Ureter (tissue), 1 donor: ENCODE measurements at places on chromosomes 2 and 18. TPM values are rescaled to one million over a fixed set of nuclear protein-coding genes. Genes with fewer than 3 reads are reported as not detected.

VWA3B gene
- 1.7 TPM for total RNA-seq

SAG gene
- total RNA-seq, result not detected

CD226 gene
- total RNA-seq, result 2.4 TPM

HNRNPA3 gene
- total RNA-seq, result 251 TPM

GRCh38 chr2:159894145-159894838 lies 96.3 kb upstream of the CD302 start:
- no peak for DNase-seq

GRCh38 chr18:29430416-29430815 lies 1253.5 kb upstream of the CDH2 start:
- no peak for DNase-seq

DNA sequence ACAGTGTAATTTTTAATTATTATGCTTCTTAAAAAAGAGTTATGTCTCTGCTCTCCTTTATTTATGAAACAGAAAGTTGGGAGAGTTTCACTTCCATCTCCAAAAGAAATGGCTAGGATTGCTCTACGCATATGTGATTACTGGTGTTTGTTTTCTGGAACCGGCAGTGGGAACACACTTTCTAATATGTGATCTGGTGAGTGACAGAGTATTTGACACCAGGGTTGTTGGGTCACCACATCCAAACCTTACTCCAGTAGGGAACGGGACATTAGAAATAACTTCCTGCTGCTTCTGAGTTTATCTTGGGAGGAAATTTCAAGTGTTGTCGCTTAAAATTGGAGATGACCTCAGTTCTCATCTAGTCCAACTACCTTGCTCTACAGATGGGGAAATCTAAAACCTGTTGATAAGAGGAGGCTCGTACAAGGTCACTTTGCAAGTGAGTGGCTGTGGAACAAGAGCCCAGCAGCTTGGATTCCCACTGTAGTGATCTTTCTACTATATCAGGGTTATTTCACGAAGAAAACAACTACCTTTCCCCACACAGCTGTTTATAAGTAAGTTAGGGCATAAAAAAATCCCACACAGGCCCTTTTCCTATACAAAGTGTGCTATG lies 108.5 kb downstream of the TTC32 start:
- DNase-seq, result no peak

- DNase-seq, result no peak
These were observed 84.3 kb downstream of the ASB1 start for GRCh38 chr2:238510911-238511613.

- no peak for DNase-seq
These were observed 45.3 kb downstream of the ZC3H15 start for GRCh38 chr2:186531257-186531775.

- DNase-seq, result no peak
These were observed 48.9 kb downstream of the CDC42EP3 start for GRCh38 chr2:37622450-37623100.

DNA sequence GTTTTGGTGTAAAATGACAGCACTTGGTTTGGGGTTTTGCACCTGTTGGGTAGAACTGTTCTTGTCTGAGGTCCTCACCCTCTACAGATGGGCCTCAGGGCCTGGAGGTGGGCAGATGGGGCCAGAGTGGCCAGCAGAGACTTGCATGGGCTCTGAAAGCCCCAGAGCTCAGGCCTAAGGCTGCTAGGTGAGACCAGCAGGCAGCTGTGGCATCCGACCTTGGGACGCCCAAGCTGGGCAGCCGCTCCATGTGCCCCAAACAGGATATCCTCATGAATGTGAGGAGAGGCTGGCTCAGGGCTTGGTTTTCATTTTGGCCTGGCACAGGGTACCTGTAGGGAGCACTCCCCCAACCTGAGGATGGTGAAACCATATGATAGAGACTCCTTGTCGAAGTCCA lies 38.3 kb downstream of the GBX2 start:
- DNase-seq, result no peak

IKZF2 gene
- 118 TPM for total RNA-seq

- DNase-seq, result no peak
These were observed 58.8 kb downstream of the ST6GAL2 start for GRCh38 chr2:106827158-106827557.

- no peak for DNase-seq
These were observed 10.4 kb downstream of the FOXI3 start for GRCh38 chr2:88442061-88442460.

DNA sequence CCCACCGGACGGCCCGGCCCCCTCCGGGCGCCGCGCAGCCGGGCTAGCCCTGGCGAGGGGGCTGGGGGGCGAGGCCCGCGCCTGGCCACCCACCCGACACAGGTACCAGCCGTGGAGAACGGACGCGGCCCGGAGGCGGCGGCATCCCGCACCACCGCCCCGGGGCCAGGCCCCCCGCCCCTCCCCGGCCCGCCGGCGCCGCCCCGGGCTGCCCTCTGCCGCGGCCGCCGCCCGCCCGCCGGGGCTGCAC lies 405 bp downstream of the SOS1 start:
- no peak for DNase-seq

- no peak for DNase-seq
These were observed 26.8 kb upstream of the LDLRAD4 start for GRCh38 chr18:13191779-13192178.

SLC19A3 gene
- 1.9 TPM for total RNA-seq

CFAP53 gene
- total RNA-seq, result 0.81 TPM

PDE11A gene
- total RNA-seq, result 2.2 TPM

ICA1L gene
- total RNA-seq, result 35.9 TPM

- DNase-seq, result no peak
These were observed 16.3 kb upstream of the KCNG2 start for GRCh38 chr18:79781331-79781941.

DNA sequence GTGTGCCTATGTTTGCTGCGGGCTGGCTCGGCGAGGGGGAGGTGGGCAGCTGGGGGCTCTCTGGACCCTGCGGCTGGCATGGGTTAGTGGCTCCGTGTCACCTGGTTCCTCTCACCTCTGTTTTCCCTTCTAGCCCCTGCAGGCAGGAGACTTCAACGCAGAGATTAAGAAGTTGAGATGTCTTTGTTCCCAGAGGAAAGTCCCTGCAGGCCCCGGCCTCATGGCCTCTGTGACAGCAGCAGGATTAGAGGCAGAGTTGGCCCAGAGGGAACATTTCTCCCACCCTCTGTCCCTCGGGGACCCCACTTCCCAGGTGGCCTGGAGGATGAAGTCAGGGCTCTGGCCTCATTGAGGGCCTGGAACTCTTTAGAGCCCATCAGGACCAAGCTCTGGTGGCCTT lies 56.5 kb downstream of the HPCAL1 start:
- DNase-seq, result no peak

DNA sequence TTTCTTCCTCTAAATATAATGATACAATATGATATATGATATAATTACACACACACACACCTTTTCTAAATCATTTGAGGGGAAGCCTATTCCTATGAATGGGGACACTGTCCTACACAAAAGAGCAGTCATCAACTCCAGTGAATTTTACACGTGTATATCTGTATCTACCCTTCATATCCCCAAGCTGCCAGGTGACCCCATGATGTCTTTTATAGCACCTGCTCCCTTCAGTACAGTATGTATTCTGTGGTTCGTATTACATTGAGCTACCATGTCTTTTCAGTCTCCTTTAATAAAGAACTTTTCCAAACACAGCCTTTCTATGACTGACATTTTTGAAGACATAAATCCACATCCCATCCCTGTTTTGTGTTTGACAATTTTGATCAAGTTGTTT lies 19.0 kb downstream of the TBC1D8 start:
- DNase-seq, result no peak

GRCh38 chr2:162092658-162093556 lies 18.9 kb upstream of the DPP4 start:
- DNase-seq, result no peak

GPD2 gene
- total RNA-seq, result 58.2 TPM

EDAR gene
- 0.96 TPM for total RNA-seq

- no peak for DNase-seq
These were observed 287.0 kb downstream of the TCF4 start for GRCh38 chr18:55300936-55301531.

ZNF385B gene
- total RNA-seq, result 0.83 TPM

GRCh38 chr2:216235896-216236295 lies 126.7 kb downstream of the XRCC5 start:
- no peak for DNase-seq

GRCh38 chr2:190843890-190844699 lies 36.5 kb upstream of the GLS start:
- DNase-seq, result no peak

DNA sequence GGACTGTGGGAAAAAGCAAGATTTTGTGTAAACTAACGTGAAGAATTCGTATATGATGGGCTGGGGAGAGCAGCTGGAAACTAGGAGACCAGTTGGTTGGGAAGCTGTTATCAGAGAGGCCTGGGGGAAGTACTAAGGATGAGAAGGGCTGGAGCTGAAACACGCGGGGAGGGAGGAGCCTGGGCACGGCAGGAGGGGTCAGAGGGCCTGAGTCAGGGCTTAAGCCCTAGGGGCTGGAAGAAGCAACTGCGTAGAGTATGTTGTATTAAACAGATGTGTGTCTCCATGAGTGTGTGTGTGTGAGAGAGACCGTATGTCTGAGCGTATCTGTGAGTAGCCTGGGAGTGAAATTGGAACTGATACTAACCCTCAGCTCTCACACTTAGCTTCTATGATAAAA lies 8.4 kb downstream of the POMC start:
- DNase-seq, result no peak

ZSCAN30 gene
- total RNA-seq, result 23.5 TPM

ERICH2 gene
- 1.4 TPM for total RNA-seq

CPO gene
- total RNA-seq, result not detected

GRCh38 chr18:10752382-10752781 lies 226.6 kb downstream of the NAPG start:
- no peak for DNase-seq

DNA sequence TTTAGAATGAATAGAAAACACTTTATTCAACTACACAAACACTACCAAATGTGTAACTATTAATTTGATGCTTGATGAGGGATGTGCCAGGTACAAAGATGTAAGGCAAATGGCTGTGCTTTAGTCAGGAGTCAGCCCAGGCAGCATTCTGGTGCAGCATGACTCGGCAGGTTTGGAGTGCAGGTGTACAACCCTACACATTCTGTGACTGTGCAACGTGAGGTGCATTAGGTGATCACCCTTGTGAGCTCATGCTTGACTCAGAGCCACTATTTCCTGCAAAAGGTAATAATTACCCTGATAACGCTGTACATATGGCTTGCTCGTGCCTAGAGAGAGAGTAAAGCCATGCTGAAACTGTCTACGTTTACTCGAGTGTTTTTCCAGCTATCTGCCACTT lies 288.7 kb upstream of the DSEL start:
- no peak for DNase-seq

SERPINB3 gene
- not detected for total RNA-seq

POTEC gene
- total RNA-seq, result not detected

SRD5A2 gene
- total RNA-seq, result 0.65 TPM

GRCh38 chr18:2716394-2717326 lies 61.1 kb downstream of the SMCHD1 start:
- DNase-seq, result no peak

DNA sequence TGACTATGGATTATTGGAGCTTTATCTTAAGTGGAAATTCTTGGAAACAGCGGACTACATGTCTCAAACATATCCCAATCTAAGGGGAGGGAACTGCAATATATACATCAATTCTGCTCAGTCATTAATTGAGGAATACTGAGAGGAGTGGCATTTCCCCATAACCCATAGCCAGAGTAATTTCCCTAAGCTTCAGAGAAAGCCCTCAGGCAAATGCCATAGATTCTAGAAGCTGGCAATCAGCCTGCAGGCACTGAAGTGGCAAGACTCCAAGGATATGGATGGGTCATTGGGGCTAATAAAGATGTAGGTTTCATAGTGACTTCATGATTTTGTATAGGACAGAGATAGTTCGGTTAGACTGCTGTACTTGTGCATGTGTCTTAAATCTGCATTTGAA lies 1960.5 kb upstream of the PIK3C3 start:
- DNase-seq, result no peak

DNA sequence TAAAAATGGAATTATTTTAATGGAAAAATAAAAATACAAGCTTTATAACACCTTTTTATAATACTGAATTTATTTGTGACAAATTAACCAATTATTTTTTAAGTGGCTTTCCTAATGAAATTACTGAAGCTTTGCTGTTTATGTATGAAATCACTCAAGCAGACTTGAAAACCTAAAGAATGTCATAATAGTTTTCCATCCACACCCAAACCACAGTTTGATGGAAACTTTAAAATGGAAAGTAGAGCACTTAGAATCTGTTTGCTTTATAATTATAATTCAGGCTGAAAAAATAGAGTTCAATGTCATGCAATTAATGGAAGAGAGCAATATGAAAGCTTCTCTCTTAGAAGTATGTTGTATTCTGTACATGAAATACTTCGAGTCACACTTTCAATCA lies 31.6 kb upstream of the WDR75 start:
- no peak for DNase-seq

- no peak for DNase-seq
These were observed 11.9 kb upstream of the RPL37A start for GRCh38 chr2:216486708-216487107.

- DNase-seq, result no peak
These were observed 116.4 kb downstream of the COL6A3 start for GRCh38 chr2:237297421-237298150.

DNA sequence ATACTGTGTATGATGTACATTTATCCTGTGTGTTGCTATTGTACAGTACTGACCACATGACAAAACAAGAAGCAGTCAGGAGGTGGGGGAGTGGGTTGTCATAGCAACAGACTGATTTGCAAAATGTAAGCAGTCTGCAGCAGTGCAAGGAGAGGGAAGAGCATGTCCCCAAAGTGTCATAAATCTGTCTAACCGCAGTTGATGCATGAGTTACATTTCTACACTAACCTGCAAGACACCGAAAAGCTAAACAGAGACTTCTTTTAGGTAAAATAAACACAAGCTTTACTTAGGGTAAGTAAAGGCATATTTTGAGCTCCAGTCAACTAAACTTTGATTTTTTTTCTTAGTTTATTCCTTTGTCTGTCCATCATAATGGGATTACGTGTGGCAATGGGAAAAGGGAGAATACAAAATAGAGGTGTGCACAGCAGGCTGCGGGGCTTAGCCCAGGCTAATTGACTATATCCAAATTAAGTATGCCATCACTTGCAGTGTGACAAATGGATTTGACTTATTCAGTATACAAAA lies 134.5 kb downstream of the MEIS1 start:
- no peak for DNase-seq

PLA2R1 gene
- 19.0 TPM for total RNA-seq

DNA sequence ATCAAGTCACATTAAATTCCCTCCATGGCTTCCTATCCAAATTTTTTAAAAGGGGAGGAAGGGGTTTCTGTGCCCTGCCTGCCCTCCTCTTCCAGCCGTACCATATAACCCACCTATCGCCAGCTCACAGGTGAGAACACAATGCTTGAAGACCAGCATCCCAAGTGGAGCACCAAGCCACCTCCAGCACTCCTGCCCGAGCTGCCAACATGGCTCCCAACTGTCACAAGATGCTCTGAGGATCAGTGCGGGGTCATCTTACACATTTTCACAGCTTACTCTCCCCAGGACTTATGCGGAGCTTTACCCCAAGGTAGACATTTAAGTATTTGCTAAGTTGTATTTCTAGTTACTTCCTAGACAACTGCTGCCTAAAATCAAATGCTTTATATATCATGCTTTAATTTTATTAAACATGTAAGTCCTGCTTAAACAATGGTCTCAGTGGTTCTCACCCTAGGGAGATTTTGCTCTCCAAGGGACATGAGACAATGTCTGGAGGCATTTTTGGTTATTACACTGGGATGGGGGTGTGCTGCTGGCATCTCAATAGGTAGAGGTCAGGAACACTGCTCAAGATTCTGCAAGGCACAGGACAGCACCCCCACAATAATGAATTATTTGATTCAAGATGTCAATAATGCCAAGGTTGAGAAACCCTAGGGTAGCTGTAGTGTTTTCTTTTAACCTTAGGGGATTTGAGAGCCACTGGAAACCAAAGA lies 45.8 kb downstream of the SF3B1 start:
- no peak for DNase-seq
